AG08395 (cell line): ENCODE measurements at places on chromosomes 13 and 19.

- DNase-seq: no peak
These were observed 8.6 kb downstream of the MAN2B1 start for GRCh38 chr19:12657966-12658365.

DNA sequence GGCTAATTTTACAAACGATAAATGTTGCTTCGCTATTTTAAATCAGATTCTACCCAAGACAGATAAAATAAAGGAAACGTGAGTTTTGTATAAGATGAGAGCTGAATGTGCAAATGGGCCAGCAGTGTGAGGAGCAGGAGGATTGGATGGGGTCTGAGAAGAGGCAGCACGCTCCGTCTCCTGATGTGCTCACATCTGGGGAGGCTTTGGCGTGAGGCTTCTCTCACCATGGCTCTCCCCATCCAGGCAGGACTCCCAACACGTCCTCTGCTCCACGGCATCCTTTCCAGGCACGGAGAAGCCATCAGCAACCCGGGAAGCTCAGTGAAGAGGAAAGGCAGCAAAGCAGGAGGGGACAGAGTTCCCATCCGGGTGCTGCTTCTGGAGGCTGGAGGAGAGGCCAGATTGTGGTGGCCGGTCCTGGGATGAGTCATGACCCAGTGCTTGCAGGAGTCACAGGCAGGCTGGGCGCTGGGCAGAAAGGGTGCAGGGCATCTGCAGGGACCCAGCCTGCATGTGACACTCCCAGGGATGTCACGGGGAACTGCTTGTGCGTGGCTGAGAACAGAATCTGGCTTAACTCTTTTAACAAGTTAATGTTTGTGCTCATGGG lies 47.5 kb downstream of the ZNF536 start:
- peak; percentile 93 for DNase-seq

- DNase-seq: peak; percentile 65
These were observed 11.0 kb downstream of the CTU1 start for GRCh38 chr19:51097166-51097738.

DNA sequence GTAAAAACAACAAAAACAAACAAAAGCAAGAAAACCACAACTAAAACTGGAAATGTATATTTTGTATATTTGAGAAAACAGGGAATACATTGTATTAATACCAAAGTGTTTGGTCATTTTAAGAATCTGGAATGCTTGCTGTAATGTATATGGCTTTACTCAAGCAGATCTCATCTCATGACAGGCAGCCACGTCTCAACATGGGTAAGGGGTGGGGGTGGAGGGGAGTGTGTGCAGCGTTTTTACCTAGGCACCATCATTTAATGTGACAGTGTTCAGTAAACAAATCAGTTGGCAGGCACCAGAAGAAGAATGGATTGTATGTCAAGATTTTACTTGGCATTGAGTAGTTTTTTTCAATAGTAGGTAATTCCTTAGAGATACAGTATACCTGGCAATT lies 17.1 kb downstream of the KLF5 start:
- no peak for DNase-seq

DNA sequence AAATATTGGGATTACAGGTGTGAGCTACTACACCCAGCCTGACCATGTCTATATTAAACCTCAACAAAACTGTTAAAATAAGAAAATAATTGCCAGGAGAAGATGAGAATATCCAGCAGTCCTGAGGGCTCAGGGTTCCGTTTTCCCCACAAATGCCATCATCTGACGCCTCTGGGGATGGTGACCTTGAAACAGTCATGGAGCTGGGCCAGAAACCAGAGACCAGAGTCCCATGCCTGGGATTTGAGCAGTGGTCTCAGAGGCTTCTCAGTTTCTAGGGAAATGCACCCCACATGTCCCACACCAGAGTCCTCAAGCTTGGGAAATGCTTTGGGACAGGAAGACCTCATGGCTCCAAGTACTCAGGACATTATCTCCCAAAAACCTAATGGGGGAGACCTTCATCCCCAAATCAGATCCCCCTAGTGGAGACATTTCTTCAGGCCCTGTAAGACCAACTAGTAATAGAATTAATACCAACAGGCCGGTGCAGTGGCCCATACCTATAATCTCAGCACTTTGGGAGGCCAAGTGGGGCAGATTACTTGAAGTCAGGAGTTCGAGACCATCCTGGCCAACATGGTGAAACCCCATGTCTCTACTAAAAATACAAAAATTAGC lies 2.9 kb upstream of the MAP1S start:
- no peak for DNase-seq

DNA sequence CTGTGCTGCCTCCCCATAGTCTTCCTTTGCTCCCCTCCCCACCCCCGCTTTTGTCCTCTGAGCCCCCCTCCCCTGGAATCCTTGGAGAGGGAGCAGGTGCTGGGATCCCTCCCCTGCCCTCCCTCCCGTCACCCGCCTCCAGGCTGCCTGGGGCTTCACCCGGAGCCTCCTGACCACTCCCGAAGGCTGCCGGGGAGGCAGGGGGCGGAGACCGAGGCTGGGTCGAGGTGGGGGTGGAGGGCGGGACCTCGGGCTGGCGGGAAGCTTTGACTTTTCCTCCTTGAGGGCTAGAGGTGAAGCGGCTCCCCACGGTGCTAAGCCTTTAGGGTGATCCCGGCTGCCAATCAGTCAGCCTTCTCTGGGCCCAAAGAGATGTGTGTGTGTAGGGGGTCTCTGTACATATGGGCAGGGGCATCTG lies 1.5 kb downstream of the KMT5C start:
- DNase-seq: peak; percentile 93

- no peak for DNase-seq
These were observed 136.9 kb upstream of the SPRY2 start for GRCh38 chr13:80477661-80478443.

DNA sequence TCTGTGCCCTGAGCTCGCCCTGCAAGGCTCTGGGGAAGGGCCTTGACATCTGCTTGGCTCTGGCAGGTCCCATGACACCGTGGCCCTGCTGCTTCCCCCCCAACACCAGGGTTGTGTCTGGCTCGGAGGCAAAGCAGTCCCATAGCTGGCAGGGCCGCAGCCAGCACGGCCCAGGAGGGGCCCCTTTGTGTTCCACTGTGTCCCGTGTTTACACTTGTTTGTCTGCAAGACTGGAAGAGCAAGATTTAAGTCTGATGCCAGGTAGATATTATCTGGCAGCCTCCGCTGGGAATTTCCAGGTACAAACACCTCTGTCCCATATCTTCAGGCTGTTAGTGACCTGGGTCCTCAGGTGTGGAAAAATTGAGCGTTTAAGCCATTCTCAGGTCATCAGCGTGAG lies 44.3 kb downstream of the MCF2L start:
- no peak for DNase-seq

DNA sequence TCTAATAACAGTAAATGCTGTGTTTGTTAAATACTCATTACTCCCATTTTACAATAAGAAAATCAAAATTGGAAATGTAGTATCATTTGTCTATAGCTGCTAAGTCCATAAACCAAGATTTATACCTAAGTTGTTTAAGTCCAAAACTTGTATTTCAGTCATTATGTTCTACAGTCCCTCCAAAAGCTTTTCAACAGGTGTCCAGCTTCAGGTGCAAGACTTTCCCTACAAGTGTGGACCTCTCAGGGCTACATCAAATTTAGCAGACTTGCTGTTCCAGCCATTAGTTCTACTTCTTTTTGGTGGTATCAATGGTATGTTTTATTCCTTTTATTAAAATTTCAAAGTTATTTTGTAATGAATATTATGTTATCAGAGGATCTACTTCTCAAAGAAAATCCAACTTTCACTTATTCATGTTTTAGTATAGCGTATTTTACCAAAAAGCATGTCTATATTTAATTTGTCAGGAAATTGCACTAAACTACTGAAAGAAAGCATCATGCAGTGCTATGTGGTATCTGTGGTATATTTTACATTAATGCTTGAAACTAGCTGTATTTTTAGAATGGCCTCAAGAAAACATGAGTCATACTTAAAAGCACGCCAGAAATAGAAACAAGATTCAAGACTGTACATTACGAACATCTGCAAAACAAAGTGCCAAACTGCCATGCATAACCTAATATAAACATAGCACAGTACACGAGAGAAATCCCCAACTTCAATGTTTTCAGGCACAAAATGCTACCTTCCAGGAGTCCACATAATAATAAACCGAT lies 44.5 kb downstream of the VWA8 start:
- peak; percentile 65 for DNase-seq

GRCh38 chr19:15442142-15442920 lies 7.4 kb downstream of the WIZ start:
- no peak for DNase-seq

GRCh38 chr13:102999499-102999898 lies 66.7 kb downstream of the SLC10A2 start:
- DNase-seq: no peak

- no peak for DNase-seq
These were observed 140.3 kb downstream of the PDS5B start for GRCh38 chr13:32726374-32727037.

GRCh38 chr19:17483605-17484002 lies 13.3 kb downstream of the SLC27A1 start:
- DNase-seq: no peak

DNA sequence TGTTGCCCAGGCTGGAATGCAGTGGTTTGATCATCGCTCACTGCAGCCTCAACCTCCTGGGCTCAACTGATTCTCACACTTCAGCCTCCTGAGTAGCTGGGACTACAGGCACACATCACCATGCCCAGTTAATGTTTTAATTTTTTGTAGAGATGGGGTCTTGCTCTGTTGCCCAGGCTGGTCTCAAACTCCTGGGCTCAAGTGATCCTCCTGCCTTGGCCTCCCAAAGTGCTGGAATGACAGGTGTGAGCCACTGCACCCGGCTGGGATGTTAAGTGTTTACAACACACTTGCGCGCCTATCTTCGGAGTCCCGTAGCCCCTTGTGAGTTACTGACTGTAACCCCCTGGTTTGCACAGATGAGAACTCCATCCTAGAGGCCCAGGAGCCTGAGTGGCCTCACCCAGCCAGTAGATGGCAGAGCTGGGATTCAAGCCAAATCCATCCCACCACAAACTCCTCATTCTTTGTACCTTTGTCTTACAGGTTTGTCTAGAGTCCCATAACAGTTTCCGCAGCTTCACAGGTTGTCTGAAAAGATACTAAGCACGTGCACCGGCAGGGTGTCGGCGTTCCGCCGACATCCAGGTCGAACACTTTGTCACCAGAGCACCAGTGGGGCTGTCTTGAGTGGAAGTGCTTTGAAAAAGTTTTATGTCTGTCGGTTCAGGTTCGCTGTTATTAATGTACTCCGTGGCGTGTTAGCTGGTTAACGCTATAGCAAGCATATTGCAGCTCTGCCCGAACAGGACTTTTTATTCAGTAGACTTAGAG lies 14.7 kb downstream of the MAG start:
- DNase-seq: no peak

DNA sequence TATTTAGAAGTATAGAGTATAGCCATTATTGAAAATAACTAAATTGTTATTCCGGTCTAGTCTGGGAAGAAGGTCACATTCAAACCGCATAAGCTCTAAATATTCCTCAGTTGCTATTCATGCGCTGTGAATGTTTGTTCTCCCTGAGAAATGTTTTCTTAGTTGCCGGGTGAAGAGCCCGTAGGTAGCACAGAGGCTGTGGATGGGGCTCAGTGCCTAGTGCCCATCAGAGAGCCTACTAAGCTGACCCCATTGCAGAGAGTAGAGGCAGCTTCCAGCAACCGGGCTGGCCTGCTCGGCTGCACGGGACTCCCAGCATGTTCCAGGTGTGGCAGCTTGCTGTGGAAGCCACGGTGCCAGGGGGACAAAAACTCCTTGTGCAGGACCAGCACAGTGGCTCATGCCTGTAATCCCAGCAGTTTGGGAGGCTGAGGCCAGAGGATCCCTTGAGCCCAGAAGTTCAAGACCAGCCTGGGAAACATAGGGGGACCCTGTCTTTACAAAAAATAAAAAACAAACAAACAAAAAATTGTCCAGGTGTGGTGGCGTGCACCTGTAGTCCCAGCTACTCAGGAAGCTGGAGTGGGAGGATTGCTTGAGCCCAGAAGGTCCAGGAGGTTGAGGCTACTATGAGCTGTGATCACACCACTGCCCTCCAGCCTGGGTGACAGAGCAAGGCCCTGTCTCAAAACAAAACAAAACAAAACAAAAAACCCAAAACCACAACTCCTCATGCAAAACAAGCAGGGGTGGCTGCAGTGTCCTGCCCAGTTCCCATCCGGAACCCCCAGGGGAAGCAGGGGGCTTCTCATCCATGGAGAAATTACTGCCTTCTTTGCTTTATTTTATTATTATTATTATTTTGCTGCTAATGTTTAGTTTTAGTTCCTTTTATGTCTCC lies 82.5 kb downstream of the KCTD15 start:
- DNase-seq: no peak

DNA sequence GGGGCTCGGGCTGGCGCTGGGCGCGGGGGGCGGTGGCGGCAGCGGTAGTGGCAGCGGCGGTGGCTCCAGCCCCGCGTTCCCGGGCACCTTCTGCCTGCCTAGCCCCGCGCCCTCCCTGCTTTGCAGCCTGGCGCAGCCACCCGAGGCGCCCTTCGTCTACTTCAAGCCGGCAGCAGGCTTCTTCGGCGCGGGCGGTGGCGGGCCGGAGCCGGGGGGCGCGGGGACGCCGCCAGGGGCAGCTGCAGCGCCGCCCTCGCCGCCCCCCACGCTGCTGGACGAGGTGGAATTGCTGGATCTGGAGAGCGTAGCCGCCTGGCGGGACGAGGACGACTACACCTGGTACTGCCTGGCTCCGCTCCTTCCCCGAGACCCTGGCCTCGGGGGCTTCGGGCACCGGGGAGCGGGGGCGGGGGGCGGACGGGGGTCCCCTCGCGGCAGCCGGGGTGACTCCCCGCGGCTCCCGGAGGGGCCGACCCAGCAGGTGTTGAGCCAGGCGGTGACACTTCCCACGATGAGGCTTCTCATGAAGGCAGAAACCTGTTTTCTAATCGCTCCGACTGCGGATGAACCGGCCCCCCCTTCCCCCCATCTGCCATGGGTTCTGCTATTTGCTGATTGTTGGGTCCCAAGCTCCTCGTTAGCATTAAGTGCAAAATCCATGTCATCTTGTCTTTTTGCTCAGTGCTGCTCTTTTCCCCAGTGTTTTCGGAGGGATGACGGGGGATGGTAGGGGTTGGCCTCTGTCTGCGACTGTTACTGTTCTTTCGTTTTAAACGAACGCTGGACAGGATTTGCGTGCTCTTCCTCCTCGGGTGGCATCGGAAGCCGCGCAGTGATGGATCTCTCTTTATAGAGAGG lies 943 bp downstream of the SLAIN1 start:
- peak; percentile 7 for DNase-seq

DNA sequence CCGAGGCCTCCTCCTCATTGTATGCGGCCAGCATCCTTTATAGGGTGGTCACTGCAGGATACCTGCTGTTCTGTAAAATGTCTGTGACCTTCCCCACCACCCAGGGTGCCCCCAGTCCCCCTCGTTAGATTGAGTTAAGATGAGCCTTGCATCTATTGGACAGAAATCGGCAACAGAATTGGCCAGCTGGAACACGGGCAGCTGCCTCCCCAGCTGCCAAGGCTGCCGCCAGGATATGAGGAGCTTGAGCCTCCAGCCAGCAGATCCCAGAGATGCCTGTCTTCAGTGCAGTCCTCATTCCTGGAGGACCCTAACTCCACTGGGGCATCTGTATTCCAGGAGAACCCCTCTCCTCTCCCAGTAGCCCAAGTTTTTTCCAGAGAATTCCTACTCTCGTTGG lies 463.0 kb downstream of the TSHZ3 start:
- no peak for DNase-seq

- DNase-seq: peak; percentile 43
These were observed 118.1 kb upstream of the FRY start for GRCh38 chr13:31913459-31913858.
